Fibroblast of skin of back (primary cell): ENCODE measurements at places on chromosomes 3 and 15.

DNA sequence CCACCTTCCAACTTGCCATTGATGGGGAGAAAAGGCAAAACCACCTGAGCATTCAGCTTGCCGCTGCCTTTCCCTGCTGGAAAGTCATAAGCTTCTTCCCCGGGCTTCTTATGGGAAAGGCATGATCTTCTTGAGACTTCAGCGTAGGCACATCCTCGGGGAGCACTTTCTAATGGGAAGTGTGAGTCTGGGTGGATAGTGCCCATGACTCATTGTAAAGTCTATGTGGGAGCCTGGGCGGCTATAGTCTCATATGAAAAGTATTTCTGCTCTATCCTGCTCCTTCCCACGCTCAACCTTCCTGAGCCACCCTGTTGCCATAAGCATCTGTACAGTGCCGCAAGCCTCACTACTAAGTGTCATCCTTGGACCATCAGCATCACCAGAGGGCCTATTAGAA, 309.9 kb upstream of the THBS1 start:
- DNase-seq: peak; percentile 100

- DNase-seq: no peak
Observed at GRCh38 chr3:181278468-181279238, 289.1 kb upstream of the DNAJC19 start.

GRCh38 chr3:77267589-77267988, 227.7 kb downstream of the ROBO2 start:
- no peak for DNase-seq

- peak; percentile 17 for DNase-seq
Observed at GRCh38 chr3:11820531-11821041, 26.1 kb downstream of the TAMM41 start.

- DNase-seq: no peak
Observed at GRCh38 chr3:149330609-149331331, 2.7 kb downstream of the TM4SF18 start.

- DNase-seq: no peak
Observed at GRCh38 chr15:94858449-94858848, 627.1 kb downstream of the MCTP2 start.

DNA sequence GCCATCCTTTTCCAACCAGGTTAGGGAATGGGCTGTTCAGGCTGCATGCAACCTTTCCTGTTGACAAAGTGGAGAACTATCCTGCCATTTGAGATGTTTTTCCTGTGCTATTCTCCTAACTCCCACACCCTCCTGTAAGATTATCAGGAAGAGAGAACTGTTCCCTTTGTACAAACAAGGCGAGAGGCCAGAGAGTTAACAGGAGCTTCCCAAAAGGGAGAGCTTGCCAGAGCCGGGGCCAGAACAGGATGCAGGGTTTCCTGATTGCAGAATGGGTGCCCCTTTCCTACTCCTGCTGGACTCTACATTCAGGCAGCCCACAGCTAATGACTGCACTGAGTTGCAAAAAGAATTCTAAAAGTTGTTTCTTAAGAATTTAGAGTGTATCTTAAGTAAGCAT, 17.1 kb downstream of the PML start:
- DNase-seq: peak; percentile 14

DNA sequence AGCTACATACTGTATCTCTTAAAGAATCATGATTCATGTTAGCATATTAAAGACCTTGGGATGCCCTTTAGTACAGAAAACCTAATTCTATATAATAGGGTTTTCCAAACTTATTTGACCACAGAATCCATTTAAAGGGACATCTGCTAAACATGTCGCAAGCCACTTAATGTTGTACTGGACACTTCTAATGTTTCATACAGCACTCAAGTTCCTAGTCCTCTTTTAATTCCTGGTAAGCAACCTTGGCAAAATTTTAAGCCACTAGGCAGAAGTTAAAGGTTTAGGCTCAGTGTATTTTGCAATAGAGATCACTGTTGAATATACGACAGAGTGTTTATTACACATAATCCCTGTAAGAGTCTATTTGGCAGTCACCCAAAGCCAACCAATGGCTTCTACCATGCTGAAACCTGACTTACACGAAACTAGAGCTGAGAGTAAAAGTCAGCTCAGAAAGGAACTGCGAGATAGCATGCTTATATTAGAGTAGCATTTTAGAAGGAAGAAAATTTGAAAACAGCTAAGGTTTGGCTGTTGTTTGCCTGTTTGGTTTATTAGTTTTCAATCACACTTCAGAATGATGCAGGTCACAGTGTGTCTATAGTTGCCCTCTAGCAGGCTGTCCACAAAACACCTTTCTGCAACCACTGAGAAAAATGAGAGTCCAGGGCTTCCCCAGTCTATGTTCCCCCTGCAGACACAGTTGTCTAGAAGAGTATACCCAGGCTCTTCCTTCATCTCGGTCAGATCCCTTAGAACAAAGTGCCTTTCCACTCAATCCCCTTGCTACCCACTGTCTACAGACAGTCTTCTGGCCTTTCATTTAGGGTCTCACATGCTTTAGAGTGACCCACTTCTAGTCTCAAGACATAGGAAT, 104.4 kb downstream of the FMN1 start:
- DNase-seq: peak; percentile 49

DNA sequence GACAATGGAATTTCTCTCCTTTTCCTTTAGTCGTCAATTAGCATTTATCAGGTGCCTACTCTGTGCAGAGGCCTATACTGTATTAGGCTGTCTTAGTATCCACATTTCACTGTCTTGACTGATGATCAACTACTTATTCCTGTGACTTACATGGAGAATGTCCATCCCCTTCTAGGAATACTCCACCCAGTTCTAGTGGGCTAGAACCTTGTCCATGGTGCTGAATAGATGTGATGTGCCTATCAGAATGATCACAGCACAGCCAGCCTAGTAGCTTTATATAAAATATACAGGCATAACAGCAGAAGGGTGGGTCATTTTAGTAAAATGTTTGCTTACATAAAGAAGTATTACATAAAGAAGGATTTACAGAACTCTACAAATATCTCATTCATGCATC, 621.4 kb downstream of the PDCD6IP start:
- DNase-seq: peak; percentile 19

GRCh38 chr3:55012091-55012490, 84.2 kb upstream of the LRTM1 start:
- DNase-seq: no peak

DNA sequence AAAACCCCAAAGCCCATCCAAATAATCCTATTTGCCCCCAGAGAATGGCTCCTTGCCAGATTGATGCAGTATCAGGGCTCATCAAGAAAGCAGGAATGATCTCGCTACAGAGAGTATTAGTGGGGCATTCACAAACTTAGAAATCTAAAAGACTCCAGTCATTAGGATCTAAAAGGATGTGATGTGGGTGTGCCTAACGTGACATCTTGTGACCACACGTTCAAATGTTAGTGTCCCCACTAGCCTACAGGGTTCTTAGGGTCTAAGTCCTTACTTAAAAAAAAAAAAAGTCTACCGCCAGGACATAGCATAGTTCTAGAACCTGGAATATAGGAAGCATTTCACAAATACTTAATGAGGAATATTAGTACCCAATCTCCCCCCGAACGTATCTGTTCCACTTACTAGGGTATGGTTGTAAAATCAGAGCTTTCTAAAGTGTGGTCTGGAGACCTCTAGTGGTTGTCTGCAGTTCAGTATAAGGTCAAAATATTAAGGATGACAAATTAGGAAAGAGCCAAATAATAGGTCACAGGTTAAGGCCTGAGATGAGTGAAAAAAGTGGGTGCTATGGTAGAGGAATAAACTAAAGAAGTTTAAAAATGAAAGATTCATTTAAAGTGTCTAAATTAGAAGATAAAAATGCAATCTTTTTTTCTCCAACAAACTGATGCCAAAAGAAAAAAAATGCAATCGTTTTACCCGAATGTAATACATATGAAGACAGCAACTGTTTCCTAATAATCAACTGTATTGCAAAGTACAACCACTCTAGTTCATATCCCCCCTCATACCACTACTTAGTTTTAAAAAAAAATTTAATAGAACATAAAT, 4.2 kb upstream of the CHRM5 start:
- DNase-seq: peak; percentile 49

DNA sequence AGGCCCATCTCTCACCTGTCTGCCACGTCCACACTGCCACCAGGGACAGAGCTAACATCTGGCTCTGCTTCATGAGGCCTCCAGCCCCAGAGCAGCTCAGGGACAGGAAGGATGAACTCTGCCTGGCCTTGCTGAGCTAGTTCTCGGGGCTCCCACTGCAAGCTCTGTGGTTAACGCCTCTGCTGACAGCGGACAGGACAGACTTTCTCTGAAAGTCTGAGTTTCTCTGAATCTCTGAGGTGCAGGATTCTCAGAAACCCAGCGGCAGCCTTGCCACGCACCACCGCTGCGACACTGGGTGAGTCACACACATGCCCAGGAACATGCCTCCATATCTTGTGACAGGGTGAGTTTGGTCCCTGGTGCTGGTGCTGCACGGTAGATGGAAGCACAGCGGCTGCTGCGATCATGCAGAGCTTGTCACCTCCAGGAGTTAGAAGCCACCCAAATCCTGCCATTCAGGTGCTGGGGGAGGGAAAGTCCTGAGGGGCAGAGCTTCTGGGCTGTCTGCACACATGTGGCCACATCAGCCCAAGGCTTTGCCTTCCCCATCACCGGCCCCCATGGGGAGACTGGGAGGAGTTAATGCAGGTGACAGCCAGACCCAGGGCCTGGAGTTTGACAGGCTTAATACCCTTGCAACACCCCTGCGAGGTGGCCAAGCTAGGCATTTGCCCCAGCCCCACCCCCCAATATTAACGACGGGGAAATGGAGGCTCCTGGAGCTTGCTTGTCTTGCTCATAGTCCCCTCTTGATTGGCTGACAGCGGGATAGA, 267.0 kb downstream of the PLCL2 start:
- DNase-seq: peak; percentile 10

GRCh38 chr15:67108122-67108961, 42.9 kb downstream of the SMAD3 start:
- DNase-seq: peak; percentile 53

DNA sequence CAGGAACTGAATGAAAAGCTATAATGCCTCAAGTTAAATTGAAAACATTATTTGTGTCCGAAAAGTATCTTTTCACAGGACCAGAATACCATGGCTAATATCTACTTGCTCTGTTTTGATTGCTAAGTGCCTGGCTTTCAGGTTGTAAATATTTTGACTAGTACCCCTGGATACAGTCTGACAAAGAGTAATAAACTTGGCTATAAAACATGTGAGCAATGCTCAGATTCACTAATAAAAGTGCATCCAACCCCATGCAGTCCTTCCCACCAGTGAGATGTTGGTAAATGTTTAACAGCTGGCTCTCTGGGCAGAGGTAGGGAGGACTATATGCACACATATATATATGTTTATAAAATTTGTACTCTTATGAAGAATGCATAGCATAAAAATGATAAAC, 281.8 kb upstream of the TGFBR2 start:
- DNase-seq: no peak

- DNase-seq: peak; percentile 90
Observed at GRCh38 chr15:38555686-38556334, 8.8 kb downstream of the RASGRP1 start.

DNA sequence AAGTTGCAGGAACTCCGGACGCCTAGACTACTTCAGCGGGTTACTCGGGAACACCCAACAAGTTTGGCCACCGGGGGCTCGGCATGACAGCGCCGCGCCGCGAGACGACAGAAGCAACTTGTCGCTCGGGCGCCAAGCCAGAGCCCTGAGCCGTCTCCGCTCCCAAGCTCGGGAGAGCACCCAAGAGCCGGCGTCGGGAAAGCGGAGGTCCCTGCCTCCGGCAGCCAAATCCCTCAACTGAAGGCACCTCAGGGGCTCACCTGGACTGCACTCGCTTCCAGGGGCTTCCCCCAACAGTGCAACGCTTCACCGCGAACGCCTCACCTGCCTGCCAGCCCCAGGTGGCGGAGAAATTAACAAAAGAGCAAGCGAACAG, 640 bp downstream of the MB21D2 start:
- peak; percentile 82 for DNase-seq

- peak; percentile 11 for DNase-seq
Observed at GRCh38 chr3:167913219-167913835, 177.8 kb downstream of the SERPINI1 start.

- DNase-seq: no peak
Observed at GRCh38 chr15:55494931-55495330, 13.1 kb downstream of the DNAAF4 start.

DNA sequence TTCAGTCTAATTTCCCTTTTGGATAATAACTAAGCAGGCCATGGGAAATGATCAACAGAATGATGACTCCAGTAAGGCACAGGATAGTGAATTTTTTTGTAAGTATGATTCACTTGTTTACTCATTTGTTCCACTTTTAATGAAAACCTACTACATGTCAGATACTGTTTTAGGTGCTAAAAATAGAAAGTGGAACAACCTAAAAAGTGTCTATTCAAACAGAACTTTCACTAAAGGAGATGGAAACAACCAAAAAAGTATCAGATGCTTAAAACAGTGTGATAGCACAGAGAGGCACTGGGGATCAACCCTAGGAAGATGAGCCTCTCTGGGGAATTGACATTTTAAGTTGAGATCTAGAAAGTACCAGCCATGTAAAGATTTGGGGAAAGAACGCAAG, 11.1 kb downstream of the RYK start:
- DNase-seq: no peak

DNA sequence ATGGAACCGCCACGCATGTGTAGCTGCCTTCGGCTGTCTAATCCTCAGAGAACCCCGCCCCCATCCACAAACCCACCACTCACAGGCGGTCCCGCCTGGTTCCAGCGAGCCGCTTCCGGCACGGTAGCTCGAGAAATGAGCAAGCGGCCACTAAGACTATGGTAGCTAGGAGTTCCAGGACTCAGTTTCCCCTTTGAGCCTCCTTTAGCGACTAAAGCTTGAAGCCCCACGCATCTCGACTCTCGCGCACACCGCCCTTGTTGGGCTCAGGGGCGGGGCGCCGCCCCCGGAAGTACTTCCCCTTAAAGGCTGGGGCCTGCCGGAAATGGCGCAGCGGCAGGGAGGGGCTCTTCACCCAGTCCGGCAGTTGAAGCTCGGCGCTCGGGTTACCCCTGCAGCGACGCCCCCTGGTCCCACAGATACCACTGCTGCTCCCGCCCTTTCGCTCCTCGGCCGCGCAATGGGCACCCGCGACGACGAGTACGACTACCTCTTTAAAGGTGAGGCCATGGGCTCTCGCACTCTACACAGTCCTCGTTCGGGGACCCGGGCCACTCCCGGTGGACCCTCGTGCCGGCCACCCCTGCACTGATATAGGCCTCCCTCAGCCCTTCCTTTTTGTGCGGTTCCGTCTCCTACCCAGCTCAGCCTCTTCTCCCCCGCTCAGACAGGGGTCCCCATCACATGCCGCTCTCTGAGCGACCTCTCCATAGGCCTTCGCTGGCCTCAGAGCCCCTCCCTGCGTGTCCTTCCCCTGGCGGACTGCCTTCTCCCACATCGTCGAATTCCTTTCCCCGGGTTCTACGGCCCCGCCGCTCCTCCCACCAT, at the start of gene RAB11A:
RAB11A (plus strand) TSS at position 366 of the 828 bp plus-strand sequence; CDS start at position 461, 95 bp downstream.
- peak; percentile 96 for DNase-seq

- no peak for DNase-seq
Observed at GRCh38 chr15:82880704-82881103, 71.3 kb downstream of the WHAMM start.

- DNase-seq: no peak
Observed at GRCh38 chr3:33789183-33789954, 9.1 kb upstream of the PDCD6IP start.

DNA sequence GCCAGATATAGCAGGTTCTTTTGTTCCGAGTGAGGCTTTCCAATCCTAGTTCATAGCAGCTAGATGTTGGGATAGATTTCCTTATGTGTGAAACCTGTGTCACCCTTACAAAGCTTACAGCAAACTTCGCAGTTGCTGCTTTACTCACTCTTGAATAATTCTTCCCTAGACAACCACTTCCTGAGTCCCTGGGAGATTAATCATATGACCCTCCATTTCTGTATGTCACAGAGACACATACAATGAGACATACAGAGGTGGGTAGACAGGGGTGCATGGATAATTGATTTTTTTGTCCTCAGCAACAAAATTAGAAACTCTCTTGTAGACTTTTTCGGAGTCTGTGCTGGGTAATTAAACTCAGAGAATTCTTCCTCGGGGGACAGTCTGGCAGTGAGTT, 163.2 kb downstream of the NSUN3 start:
- peak; percentile 91 for DNase-seq
